T-helper 2 cell treated with Interferon-gamma antibody and Interleukin-4, amounts not matched to agents 5 μg/mL and 100 μg/mL, for 36 hours (primary cell): ENCODE measurements at places on chromosomes 1 and 21.

DNA sequence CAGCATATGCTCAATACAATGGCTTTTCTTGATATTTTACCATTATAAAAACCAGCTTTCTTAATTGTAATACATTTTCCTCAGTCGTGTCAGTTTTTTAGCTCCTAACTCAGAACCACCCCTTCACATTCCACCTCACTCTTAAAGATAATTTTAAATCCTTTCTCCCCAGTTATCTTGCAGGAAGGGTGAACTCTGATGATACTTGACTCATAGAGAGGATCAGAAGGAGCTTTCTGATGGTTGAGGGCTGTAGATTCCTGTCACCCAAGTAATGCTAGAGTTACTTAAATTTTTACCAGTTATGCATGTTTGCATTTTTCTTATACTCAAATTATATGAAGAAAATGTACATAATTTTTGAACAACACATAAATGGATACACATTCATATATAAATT lies 233.7 kb downstream of the NCAM2 start:
- DNase-seq = no peak

- DNase-seq = no peak
Measured at GRCh38 chr1:67632811-67633655, 52.0 kb upstream of the GADD45A start.

DNA sequence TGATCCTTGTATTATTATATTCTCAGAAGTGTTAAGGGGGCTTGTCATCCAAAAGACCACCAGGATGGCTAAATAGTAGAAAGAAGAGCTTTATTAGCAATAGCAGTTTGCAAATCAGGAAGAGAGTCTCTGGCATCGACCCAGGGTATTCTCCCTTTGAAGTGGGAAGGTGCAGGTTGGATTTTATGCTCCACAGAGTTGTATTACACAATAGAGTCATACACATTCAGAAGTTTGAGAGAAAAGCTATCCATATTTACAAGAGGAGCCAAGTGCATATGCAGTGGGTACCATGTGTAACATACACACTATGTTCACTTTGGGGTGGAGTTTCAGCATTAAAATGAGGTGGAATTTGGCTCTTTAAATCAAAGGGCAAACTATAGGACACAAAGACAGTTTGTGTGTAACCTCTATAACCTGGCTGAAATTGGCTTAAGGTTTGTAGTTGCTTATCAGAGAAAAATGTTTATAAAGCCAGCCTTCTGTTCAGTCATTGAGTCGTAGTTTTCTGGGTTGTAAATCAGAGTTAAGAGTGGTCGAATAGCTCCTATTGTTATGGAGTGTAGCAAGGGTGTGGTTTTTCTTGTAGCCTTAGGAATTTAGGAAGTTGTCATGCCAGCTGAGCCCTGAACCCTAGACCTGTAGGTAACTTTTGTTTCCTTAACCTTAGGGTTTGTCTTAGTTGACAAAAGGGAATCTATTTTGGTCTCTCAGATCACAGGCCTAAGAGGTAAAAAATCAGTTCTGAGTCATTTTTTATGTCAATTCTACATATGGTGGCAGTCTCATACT lies 125.3 kb downstream of the DNM3 start:
- DNase-seq = no peak

GRCh38 chr21:23542097-23542496 lies 2065.2 kb downstream of the MRPL39 start:
- DNase-seq = no peak
